Esophagus muscularis mucosa (tissue), 4 donors: ENCODE measurements at places on chromosomes 12 and 14.

DNA sequence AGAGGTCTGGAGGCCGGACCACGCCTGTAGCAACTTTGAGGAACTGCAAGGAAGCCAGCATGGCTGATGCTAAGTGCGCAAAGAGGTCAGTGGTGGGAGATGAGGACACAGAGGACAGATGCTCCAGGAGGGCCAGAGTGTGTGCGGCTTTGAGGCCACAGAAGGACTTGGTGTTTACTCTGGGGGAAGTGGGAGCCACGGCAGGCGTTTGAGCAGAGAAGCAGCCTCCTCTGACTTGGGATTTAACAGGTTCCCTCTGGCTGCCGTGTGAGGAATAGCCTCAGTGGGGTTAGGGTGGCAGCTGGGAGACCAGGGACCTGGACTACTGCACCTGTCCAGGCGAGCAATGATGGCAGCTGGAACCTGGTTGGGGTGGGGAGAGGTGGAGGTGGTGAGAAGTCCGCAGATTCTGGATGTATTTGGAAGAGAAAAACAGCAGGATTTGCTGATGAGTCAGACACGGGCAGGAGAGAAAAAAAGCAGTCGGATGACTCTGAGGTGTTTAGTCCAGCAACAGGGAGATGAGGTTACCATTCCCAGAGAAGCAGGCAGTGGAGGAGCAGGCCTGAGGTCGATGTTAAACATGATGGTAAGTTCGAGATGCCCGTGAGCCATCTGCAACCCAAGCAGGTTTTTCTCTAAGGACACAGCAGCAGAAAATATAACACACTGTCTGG lies 143.5 kb downstream of the SCARB1 start:
- DNase-seq = no peak

DNA sequence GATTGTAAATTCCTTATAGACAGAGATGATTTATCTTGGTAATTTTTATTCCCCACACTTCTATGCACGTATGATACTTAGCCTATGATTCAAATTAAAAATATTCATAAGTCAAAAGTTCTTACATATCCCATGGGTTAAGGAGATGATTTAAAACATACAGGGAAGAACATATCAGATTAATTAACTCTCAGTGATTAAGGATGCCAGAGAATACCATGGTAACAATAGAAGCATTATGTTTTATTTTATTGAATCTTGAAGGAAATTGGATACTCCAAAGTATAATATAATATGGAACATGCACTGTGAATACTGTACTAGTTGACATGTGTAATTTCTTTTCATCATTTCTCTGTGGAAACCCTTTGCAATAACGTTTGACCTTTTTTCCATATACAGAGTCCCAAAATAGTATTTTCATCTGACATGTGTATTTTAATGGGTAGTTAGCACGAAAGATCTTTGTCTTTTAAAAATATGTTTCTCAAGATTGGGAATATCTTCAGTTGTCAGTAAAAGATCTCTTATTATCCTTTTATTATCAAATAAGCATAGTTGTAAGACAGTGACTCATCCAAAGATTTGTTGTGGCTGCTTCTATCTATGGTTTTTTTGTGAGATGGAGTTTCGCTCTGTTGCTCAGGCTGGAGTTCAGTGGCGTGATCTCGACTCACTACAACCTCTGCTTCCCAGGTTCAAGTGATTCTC lies 166.7 kb downstream of the RAD51B start:
- DNase-seq = no peak

DNA sequence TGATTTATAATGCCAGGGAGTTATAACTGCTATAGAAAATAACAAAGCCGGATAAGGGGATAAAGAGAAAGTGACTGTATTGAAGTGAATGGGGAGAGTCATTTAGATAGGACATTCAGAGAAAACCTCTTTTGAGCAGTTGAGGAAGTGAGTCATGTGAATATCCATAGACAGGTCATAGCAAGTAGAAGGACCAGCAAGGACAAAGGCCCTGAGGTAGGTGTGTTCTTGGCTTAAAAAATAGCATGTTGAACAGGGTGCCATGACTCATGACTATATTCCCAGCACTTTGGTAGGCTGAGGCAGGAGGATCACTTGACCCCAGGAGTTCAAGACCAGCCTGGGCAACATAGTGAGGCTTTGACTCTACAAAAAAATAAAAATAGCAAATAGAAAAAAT lies 51.5 kb upstream of the RAP1B start:
- DNase-seq = no peak

DNA sequence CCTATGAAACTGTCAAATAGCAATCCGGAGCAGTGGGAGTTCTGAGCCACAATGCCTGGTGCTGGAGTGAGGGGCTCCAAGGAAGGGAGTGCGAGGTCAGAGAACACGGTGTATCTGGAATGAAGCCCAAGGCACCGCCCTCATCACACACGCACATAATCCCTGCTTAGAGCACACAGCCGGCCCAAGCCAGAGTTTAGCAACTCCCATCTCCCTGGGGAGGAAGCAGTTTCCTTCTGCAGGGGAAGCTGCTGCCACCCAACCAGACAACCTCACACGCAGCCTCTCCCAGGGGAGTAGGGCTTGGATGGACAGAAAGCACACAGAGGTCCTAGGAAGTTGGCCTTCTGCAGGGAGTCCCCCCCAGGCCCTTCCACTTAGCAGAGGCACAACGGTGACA lies 31.3 kb downstream of the ACTN1 start:
- DNase-seq = no peak

- DNase-seq = no peak
Observed at GRCh38 chr12:66244446-66244845, 55.4 kb downstream of the IRAK3 start.

- DNase-seq = no peak
Observed at GRCh38 chr14:60684203-60684602, 34.9 kb upstream of the SIX1 start.

DNA sequence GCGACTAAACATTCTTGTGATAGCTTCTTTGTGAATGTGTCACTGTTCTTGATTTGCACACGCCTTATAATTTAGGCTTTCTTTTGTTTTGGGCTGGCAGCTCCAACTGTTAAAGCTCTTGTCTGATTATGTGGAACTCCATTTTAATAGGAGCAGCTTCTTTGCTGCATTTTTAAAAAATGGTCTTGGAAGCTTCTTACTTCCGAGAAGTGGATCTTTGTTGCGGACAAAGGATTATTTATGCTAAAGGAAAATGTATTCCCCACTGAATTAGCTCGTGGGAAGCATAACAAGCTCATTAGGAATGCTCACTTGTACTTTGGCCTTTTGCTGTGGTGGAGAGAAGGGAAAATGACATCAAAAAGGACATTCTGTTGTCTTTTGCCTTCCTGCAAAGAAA lies 20.0 kb downstream of the GAS2L3 start:
- no peak for DNase-seq

DNA sequence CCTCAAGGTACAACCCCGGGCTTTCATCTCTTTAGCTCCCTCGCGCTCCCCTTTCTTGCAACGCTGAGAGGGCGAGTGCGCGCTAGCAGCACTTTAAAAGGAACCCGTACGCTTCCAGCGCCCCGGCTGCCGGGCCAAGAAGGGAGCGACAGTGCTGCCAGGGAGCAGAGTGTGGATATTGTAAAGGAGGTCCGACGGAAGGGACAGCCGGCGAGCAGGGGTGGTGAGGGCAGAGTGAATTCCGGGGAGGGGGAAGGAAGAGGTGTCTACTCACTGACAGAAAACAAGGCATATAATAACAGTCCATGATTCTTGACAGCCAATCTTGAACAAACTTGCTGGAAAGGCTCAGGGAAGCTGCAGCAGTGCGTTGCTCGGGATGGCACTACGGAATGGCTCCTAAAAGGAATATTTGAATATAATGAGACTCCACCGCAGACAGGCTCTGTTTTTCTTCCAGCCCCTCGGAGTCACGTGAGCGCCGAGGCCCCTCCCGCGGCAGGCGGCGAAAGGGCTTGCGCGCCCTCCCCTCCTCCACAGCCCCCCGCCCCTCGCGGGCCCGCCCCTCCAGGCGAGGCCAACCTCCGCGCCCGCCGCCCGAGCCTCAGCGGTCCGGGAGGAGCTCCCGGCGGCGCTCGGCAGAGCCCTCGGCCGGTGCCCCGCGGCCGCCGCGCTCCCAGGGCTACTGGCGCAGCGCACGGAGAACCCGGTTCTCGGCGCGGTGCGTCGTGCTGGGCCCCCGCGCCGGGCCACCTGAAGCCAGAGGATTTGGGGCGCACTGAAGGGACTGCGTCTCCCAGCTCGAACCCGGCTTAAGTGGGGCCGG lies 3.4 kb downstream of the BMP4 start:
- no peak for DNase-seq

- no peak for DNase-seq
Observed at GRCh38 chr14:37848985-37849621, 253.7 kb downstream of the TTC6 start.

DNA sequence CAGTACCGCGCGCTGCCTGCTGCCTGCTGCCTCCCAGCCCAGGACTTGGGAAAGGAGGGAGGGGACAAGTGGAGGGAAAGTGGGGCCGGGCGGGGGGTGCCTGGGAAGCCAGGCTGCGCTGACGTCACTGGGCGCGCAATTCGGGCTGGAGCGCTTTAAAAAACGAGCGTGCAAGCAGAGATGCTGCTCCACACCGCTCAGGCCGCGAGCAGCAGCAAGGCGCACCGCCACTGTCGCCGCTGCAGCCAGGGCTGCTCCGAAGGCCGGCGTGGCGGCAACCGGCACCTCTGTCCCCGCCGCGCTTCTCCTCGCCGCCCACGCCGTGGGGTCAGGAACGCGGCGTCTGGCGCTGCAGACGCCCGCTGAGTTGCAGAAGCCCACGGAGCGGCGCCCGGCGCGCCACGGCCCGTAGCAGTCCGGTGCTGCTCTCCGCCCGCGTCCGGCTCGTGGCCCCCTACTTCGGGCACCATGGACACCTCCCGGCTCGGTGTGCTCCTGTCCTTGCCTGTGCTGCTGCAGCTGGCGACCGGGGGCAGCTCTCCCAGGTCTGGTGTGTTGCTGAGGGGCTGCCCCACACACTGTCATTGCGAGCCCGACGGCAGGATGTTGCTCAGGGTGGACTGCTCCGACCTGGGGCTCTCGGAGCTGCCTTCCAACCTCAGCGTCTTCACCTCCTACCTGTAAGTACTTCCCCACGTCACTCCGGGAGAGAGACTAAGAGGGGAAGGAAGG lies at the start of gene LGR5:
Gene LGR5 (plus strand): TSS at position 186 of the 732 bp plus-strand sequence. CDS start 283 bp downstream, at position 469.
- no peak for DNase-seq

GRCh38 chr12:110270125-110270962 lies 10.7 kb upstream of the ATP2A2 start:
- no peak for DNase-seq

- DNase-seq = no peak
Observed at GRCh38 chr12:92900941-92901340, 28.2 kb downstream of the EEA1 start.

- no peak for DNase-seq
Observed at GRCh38 chr14:59301354-59301753, 112.9 kb downstream of the DAAM1 start.

DNA sequence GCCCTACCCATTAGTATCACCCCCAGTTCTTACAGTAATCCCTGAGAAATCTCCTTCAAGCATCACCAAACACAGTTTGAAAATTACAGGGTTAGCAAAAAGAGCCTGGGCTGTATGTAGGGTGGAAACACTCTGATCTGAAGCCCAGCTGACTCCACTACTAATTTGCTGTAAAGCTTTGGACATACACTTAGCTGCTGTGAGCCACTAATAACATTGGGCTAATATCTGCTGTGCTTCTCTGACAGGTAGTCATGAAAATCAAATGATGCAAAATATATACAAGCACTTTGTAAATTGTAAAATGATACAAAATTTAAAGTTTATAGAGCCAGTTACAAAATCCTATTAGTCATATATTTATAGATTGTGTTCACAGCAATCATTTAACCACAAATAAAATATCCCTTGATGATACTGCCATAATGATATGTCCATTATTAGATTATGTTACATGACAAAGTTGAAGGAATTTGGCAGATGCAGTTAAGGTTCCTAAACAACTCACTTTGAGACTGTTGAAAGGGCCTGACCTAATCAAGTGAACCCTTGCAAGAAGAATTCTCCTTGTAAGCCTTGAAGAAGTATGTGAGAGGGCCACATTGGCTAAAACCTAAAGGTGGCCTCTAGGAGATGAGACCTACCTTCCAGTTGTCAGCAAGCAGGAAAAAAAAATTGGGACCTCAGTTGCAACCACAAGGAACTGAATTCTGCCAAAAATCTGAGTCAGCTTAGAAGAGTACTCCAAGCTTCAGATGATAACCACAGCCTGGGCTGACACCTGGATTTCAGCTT lies 19.0 kb downstream of the TWF1 start:
- no peak for DNase-seq

- DNase-seq = no peak
Observed at GRCh38 chr14:59465316-59466135, at the start of gene GPR135. GPR135 (minus strand) TSS chr14:59465380; CDS start chr14:59465226, 154 bp downstream.

DNA sequence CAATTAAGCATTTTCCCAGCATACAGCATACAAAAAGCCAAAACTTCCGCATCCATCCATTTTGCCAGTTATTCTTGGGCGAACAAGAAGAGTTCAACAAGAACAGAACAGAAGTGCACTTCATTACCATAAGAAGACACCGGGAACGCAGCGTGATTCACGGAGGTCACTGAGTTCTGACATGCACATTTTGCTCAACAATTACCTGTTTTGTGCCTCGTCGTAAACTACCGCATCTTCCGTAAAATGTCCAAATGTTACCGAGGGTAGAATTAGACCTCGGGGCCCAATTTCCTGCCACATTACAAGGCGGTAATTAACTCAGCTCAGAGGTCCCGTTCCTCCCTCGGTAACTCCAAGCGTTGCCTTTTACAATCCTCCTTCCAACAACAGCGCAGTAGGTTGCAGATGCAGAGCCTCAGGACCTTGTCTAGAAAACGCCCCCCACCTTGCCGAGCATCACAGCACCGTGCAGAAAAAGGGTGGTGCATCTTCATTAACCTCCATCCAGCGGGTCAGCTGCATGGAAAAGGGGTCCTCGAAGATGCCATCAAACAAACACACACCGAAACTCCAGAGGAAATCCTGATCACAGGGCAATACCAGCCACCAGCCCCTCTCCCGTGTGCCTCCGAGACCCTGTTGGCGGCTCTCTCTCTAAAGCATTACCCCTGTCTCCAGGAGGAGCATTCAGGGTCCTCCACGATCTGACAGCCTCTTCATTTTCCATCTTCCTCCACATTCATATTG lies 125.2 kb downstream of the BCL11B start:
- no peak for DNase-seq

DNA sequence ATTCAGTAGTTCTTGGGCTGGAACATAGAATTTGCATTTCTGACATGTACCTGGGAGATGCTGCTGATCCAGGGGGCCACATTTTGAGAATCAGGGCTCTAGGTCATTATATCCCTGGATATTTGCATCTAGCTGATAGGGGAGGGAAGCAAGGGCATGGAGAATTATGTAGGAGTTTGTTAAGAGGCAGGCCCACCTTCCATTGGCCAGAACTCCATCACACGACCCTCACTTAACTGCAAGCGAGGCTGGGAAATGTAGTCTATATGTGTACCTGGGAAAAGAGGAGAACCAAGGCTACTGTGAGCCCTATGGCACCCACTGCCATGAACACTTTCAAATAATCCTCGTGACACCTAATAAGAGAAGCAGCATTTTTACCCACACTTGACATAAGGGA lies 657.6 kb downstream of the MED13L start:
- no peak for DNase-seq

DNA sequence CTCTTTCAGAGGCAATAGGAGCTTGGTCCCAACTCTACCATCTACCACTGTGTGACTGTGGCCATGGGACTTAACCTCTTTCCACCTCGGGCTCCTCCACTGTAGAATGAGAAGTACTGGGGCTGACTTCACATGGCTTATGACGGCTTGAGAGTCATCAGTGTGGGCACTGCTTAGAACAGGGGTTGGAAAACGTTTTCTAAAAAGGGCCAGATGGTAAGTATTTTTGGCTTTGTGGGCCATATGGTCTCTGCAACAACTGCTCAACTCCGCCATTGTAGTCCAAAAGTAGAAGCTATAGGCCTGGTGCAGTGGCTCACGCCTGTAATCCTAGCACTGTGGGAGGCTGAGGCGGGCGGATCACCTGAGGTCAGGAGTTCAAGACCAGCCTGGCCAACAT lies 69.2 kb upstream of the LTA4H start:
- DNase-seq = no peak
